ENCODE measurements at places on chromosomes 7 and 10.

DNA sequence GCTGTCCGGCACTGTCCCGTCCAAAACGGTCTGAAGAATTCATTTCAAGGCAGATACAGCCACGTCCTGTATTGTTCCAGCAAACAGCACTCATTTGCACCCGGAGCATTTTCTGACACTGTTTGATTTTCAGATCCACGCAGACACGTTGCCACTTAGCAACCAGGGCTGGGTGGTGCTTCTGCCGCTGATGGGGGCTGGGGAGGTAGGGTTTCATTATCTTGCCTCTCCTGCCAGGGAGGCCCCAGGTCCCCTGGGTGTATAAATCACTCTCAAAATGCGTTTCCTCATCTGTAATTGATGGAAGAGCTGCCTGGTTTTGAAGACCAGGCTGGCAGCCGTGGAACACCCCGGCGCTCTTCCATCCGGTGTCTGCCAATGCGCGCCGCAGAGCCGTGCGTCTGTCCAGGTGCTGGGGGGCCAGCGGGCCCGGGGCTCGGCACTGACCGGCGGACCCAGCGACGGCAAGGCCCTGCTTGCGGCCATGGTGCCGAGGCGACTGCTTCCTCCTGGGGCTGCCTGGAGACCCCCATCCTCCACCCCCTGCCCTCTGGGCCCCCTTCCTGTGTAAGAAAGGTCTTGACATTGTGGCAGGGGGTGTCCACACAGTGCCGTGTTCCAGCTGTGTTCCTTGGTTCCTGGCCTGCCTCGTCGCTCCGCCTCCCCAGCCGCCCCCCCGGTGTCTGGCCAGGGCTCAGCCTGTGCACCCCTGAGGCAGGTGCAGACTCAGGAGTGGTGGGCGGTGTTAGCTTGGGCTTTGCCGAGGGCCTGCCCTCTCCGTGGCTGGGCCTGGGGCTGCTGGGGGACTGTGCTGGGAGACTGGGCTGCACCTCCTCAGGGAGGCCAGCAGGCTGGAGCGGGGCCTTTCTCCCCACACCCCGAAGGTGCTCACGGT is 16.6 kb downstream of the ADGRA1 start:
- no peak for DNase-seq

GRCh38 chr7:26136831-26137230 is 15.2 kb upstream of the NFE2L3 start:
- no peak for DNase-seq

DNA sequence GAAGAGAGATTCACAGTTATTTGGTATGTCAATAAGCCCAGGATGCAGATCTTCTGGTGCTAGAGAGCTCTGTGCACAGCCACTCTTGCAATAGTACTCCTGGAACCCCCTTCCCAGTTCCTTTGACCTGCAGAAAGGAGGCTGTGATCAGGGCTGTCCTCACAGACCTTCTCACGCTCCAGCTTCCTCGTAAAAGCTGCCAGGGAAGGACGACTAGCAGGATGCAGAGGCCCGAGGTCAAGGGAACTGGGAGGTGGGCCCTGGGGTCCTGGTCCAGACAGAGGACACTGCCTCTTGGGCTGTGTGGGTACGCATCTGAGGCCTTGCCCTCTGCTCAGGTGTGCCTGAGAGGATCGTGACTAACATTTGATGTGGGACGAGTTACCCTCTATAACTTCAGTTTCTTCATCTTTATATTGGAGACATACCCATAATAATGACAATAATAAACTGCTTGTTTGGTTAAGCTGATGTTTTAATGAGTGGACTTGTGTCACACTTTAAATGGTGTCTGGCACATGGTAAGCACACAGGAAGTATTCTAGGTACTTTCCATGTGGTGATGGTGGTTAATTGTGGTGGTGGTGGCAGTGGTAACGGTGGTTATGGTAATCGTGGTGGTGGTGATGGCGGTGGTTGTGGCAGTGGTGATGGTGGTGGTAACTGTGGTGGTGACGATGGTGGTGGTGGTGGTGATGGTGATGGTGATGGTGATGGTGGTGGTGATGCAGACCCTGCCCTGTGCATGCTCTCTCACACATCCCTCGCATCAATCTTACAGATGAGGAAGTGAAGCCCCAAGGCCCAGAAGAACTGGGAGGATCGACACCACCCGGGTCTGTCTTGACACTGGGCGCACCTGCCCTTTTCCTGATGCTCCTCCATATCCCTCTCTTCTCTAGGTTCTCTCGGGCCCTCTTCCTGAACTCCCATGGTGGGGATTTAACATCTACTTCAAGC is 235.2 kb upstream of the GRB10 start:
- no peak for DNase-seq

- DNase-seq, result no peak
Observed at GRCh38 chr7:2823130-2823529, 21.0 kb downstream of the GNA12 start.

DNA sequence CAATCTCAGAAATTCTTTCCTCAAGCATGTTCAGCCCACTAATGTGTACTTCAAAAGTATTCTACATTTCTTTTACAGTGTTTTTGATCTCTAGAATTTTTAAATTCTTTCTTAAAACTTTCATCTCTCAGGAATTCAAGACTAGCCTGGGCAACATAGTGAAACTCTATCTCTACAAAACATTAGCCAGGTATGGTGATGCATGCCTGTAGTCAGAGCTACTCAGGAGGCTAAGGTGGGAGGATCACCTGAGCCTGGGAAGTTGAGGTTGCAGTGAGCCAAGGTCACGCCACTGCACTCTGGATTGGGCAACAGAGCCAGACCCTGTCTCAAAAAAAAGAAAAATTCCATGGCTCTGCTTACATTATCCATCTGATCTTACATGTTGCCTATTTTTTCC is 5.0 kb upstream of the EGFR start:
- no peak for DNase-seq

GRCh38 chr7:72493850-72494661 is 81.9 kb upstream of the CALN1 start:
- DNase-seq, result peak; percentile 68

GRCh38 chr7:131602304-131602993 is 46.0 kb upstream of the PODXL start:
- no peak for DNase-seq

GRCh38 chr10:12041766-12042408 is 722 bp downstream of the UPF2 start:
- peak; percentile 30 for DNase-seq

DNA sequence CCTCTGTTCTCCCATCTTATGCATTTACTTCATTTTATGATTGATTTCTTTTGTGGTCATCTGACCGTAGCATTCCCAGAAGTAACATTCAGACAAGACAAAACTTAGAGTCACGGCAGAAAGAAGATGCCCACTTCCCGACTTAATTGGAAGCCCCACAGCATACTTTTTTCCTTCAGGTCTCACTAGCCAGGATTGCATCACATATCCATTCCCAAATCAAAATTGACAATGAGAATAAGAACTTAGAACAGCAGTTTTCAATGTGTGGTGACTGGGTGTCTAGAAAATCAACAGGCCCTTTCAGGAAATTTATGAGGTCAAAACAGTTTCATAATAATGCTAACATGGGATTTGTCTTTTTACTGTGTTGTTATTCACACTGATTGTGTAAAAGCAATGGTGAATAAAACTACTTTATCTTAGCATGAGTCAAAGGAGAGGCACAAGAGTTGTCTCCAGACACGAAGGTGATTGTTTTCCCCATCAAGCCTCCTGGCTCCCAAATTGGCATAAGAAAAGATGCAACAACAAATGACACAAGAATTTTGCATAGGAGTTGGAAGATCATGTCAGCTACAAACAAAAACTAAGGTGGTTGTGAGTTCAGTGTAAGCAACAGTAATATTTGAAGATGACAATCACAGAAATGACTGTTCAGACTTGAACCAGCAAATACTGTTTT is 493.9 kb downstream of the HTR7 start:
- no peak for DNase-seq

DNA sequence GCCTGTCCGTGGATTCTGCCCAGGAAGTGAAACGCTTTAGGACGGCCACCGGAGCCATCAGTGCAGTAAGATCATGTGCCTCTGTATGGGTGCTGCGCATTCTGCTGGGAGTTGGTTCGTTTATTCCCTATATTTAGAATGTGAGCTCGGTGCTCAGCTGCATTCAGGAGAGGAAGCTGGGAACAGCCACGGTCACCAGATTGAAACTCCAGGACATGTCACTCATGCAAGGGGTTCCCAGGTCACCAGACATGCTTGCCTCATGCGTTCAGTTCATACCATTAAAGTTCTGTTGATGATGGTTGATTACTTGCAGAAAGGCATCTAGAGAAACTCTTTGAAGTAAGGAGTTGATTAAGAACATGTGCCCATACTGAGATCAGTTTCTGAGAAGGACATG is 78.1 kb downstream of the TRRAP start:
- DNase-seq, result no peak
